Thoracic aorta (tissue), 2 donors: ENCODE measurements at places on chromosomes 6 and 20.

DNA sequence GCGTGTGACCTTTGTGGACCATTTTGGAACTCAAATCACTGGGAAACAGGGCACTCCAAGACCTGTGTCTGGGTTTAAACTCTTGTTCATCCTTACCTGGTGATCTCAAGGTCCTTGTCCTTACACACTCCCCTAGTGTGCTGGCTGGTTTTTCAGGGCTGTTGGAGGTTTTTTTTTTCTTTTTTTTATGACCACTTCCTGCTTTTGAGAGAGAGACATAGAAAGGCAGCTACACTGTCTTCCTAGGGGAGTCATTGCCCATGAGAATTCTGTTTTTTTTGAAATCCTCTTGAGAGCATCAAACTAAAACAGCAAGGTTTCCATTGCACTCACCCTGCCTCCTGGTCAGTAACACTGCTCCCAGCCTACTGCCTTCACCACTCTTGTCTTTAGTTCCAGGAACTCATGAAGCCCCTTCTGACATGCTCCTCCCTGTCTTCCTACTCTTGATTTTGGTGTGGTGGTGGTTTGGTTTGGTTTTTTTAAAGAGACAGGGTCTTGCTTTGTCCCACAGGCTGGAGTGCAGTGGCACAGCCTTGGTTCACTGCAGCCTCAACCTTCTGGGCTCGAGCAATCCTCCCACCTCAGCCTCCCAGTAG is 28.6 kb downstream of the PRPH2 start:
- no peak for DNase-seq

- DNase-seq: no peak
These were observed 45.8 kb downstream of the FOXP4 start for GRCh38 chr6:41591859-41592502.

DNA sequence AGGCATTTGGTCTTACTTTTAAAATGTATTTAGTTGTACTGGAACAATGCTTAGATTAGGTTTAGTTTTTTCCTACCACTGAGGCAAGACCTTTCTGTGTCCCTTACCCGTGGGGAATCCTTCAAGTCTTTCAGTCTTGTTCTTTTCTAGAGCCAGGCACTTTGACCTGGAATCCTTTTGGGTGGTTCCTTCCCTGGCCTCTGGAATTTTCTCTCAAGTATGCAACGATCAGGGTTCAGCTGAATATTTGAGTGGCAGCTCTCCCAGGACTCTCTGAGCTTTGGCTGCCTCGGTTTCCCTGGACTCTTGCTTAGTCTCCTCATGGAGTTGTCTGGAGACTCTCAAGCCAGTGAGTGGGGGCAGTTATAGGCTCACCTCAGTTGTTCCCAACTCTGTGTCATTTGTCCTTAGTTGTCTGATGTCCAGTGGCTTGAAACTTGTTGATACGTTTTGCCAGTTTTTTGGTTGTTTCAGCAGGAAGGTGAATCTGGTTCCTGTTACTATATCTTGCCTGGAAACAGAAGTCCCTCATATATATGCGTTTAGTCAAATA is 118.1 kb downstream of the QKI start:
- DNase-seq: no peak

- no peak for DNase-seq
These were observed 36.0 kb downstream of the REV3L start for GRCh38 chr6:111447051-111447450.

DNA sequence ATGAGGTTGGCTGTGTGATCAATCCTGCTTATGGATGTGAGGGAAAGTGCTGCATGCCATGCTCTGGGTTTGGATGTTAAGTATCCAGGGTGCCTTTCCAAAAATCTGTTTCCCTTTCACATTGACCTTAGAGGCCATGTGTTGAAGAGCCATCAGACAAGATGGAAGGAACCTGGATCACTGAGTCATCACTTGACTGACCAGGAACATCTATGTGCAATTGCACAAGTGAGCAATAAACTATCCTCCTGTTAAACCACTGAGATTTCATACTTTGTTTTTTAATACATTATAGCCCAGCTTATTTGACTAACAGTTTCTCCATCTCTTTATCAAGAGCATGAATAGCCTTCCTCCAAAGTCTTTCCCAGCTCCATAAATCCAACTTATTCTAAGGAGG is 17.8 kb upstream of the TMEM14A start:
- no peak for DNase-seq

- DNase-seq: no peak
These were observed 12.0 kb downstream of the PLAGL2 start for GRCh38 chr20:32195581-32195980.

- no peak for DNase-seq
These were observed 145.9 kb downstream of the SYNDIG1 start for GRCh38 chr20:24615353-24615752.

DNA sequence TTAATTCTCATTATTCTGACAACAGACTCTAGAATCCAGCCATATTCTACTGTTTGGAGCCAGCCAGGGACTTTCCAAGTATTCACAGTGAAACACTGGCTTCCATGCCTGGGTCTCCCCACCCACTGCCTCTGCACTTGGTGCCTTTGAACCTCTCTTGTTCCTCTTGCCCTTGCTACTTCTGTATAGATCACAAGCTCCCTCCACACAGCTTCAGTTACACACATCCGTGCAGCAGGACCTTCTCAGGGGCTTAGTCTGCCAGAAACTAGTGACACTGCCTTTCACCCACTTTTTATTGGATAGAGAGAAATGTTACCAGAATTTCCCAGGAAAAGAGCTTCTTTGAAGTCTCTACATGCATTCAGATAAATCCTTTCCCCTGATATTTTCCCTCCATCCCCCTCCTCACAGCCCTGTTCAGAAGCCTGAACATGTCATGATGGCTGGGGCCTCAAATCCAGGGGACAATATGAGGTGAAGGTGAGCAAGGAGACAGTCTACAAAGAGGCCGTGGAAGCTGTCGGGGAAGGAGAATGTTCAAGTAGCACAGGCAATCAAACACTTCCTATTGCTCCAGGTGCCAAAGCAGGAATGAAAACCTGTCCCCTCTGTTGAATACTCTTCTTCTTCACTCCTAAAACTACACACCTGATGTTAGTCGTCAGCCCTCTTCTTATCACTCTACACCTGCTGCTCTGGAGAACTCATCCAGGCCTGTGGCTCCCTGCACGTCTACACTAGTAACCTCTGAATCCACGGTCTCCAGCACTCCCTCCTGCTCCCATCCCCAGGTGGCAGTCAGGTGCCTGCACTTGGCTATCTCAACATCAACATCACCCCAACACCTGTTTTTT is 20.2 kb upstream of the HLA-DOA start:
- DNase-seq: no peak

DNA sequence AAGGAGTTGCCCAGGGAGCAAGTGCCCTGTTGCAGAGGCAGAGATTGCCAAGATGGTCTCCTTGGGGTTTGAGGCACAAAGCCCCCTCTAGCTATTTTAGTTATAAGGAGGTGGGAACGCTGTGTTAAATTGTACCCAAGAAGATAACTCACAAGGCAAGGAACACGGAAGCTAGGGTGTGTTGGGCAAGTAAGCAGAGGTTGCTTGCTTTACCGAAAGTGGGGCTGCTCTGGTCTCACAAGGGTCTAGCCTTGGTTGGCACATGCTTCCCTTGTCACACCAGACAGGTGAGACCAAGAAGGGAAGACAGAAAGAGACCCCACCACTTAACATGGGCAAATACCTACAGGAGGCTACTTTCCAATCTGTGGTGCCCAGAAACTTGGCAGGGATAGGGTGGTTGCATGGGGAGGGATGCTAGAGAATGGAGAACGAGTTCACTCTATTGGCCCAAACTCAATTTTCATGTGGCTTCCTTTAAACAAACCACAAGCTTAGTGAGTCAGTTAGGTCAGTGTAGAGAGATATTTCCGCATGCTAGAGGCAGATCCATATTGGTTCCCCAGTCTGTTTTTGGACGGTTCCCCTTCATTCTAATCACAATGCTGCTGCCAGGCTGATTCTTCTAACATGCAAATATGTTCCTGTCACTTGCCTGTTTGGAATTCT is 42.4 kb downstream of the PLAGL1 start:
- no peak for DNase-seq

GRCh38 chr6:83853178-83854000 is at the start of gene RIPPLY2:
Gene RIPPLY2 (plus strand): TSS chr6:83853360. CDS start chr6:83853417, 57 bp downstream.
- no peak for DNase-seq

DNA sequence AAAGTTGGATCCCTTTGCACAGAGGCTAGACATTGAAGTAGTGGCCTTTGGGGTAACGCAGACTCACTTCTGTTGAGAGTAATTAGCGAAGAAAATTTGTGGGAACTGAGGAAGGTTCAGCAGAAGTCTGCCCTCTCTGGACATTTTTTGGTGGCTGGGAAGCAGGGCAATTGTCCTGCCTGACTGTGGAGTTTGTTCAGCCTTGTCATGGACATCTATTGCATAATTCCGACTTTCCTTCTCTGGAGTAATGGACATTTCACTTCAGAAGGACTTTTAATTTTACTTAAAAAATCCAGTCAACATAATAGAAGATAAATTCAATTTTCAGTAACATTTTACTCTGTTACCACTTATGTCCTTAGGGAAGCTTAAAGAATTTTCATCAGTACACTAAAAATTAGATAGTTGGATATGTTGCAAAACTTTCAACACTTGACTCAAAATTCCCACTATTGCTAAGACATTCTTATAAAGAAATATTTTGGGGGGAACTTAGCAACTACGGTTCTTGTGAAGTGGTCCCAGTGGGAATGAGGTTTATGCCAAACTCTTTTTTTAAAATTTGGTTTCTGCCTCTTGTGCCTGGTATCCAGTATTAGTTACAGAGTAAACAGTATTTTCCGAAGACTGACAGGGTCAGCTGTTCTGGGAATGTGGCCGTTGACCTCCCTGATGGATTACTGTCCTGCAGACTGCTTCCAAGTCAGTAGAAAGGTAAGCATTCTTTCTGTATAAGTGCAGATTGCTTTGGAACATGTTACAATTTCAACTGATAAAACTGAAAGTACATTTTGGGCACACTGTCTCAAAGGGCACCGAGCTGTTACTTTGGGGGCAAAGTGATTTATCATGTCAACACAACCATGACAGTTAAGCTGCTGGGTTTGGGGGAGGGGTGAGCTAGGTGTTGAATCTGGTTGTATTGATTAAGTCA is 100.6 kb upstream of the MLIP start:
- no peak for DNase-seq
